ENCODE measurements at places on chromosomes 5 and 9. TPM values are rescaled to one million over a fixed set of nuclear protein-coding genes. Genes with fewer than 3 reads are reported as not detected.

RNF208 gene
- total RNA-seq: 1.5 TPM

ECSCR gene
- total RNA-seq: 0.12 TPM

DNA sequence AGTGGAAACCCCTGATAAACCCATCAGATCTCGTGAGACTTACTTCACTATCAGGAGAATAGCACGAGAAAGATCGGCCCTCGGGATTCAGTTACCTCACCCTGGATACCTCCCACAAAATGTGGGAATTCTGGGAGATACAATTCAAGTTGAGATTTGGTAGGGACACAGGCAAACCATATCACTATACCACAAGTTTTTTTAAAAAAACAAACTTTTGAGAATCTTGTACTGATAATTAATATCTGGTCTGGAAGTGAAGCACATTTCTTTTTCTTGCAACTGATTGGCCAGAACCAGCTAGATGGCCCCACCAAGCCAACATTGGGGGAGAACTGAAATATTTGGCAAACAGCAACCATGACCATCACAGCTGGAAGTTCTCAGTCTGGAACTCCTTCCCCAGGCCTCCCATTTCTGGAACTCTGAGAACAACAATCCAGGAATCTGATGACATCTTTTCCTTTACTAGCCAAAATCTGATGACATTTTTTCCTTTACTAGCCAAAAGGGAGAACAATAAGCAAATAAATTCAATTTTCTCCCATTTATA, 51.8 kb upstream of the CDKN2B start:
- no peak for DNase-seq

DNA sequence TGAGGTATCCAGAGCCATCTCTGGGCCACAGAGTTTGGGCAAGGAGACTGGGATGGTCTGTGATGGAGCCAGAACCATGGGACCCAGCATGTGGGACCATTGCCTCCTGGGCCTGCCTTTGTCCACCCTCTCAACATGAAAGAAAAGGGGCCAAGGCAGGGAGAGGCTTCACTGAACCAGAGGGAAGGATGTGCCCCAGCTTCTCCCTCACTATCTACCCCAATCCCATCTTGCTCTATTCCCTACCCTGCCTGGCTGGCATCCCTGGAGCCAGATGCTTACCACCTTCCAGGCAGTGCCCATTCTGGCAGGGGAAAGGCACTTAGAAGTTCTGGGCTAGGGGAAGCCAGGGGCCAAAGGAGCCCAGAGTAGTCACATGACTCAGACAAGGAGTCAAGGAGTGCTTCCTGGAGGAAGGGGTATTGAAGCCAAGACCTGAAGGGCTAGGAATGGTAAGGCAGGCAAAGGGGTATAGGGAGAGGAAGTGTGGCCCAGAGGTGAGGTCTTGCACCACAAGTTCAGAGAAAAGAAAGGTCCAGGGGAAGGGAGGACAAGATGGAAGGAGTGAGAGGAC, 9.8 kb downstream of the PDLIM4 start:
- DNase-seq: no peak

DNA sequence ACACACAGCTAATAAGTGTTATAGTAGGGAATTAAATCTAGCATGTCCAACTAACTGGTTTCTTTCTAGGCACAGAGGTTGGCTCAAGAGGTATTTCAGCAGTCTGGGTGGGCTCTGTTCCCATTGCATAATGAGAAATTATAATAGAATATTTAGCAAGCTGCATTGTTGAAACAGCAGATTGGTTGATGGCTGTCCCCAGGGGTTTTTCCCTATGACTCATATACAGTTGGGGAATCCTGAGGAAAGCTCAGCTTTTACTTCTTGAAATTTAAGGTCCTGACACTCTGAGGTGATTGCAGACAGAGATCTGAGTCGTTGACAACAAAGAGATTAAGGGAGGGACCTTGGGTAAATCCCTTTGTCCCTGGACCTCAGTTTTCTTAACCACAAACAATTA, 38.3 kb upstream of the TNFSF8 start:
- peak; percentile 22 for DNase-seq
